ENCODE measurements at places on chromosomes 1 and 21.

GRCh38 chr1:24589200-24589599 is 33.3 kb downstream of the NCMAP start:
- no peak for DNase-seq

DNA sequence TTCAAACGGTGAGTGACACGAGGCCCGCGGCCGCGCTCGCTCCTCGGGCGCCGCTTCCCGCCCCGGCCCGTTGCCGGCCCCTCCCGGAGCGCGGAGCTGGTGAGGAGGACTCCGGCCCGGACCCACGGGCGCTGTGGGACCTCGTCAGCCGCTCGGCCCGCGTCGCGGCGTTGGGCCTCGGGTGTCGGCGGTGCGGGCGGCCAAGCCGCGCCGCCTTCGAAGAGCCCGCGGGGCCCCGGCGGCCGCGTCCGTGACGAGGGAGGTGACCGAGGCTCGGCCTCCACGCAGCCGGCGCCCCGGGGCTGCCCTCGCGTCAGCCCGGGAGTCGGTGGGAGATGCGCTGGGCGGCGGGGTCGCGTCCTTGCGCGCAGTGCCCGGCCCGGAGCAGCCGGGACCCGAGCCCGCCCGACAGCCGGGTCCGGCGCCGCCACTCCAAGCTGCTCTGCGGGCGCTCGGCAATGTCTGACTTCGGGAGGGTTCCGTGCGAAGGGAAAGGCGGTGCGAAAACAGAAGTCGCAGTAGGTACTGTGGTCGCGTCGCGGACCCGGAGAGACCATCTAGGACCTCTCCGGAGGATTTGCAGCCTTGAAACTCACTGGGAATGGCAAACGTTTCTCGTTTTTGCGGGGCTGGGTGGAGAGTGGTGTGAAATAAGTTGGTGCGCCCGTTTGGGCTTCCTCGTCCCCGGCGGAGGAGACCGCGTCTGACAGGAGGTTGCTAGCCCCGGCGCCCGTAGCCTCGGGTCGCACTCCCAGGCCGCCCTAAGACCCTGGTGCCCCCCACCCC is 829 bp downstream of the SPEN start:
- DNase-seq = no peak

- no peak for DNase-seq
These were observed 57.6 kb downstream of the AKT3 start for GRCh38 chr1:243792401-243792800.

- DNase-seq = no peak
These were observed 59.7 kb downstream of the TNR start for GRCh38 chr1:175683491-175684298.

DNA sequence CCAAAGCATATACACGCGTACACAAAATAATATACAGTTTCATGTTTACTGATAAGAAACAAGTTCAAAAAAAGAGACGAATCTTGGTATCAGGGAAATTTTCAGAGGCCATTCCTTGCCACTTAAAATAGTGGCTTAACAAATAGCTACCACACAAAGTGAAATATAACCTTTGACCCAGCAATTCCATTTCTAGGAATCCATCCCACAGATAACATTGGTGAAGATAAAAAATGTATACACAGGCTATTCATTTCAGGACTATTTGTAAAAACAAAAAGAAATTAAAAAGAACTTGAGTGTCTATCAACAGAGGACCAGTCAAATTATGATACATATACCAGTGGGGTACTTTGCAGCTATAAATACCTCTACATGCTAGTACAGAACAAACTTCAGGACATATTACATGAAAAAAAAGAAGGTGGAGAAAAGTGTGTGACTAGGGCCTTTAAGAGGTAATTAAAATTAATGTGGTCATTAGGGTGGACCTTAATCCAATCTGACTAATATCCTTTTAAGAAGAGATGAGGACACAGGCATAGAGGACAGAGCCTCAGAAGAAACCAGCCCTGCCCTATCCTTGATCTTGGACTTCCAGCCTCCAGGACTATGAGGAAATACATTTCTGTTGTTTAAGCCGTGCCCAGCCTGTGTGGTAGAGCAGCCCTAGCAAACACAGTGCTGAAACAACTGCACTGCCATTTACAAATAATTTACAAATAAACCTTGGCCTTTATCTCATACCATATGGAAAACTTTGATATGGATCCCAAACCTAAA is 7.8 kb downstream of the UBE2G2 start:
- no peak for DNase-seq

- DNase-seq = no peak
These were observed 40.2 kb upstream of the PBX1 start for GRCh38 chr1:164518692-164519332.

GRCh38 chr1:10754568-10755329 is 41.7 kb downstream of the CASZ1 start:
- no peak for DNase-seq

- DNase-seq = no peak
These were observed 29.3 kb upstream of the TSPAN2 start for GRCh38 chr1:115118611-115119010.

- no peak for DNase-seq
These were observed 1.9 kb downstream of the EFNA3 start for GRCh38 chr1:155080312-155081228.

DNA sequence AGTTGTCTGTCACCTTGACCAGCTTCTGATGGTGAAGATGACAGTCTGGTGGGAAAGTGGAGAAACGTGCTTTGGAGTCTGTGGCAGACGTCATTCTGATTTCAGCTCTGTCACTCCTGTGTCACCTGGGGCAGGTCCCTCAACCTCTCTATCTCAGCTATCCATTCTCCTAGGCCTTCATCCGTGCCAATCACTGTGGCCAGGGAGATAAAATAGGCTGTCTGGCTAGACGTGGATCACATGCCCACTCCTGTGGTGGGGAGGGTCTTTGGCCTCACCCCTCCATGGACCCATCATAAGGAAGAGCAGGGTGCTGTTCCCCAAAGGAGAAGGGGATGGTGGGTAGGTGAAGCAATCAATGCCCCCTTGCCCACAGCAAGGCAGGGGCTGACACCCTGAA is 140.3 kb downstream of the ACTL8 start:
- no peak for DNase-seq

GRCh38 chr1:172960454-172961208 is 90.1 kb downstream of the TNFSF18 start:
- DNase-seq = no peak

GRCh38 chr1:35058988-35059387 is 20.2 kb upstream of the ZMYM1 start:
- no peak for DNase-seq

- no peak for DNase-seq
These were observed 3.8 kb downstream of the F13B start for GRCh38 chr1:197063212-197063611.

GRCh38 chr1:100342348-100342747 is 10.0 kb upstream of the CDC14A start:
- DNase-seq = no peak
